ENCODE measurements at places on chromosomes 5 and 9.

GRCh38 chr5:19322716-19323485 lies 665.1 kb downstream of the CDH18 start:
- H3K27me3 ChIP-seq, result no peaks in the 10 kb centered on the region
- no peak overlapping the region for H3K4me3 ChIP-seq
- no peak overlapping the region for H3K27ac ChIP-seq
- no peaks in the 10 kb centered on the region for H3K36me3 ChIP-seq
- DNase-seq, result no peak

DNA sequence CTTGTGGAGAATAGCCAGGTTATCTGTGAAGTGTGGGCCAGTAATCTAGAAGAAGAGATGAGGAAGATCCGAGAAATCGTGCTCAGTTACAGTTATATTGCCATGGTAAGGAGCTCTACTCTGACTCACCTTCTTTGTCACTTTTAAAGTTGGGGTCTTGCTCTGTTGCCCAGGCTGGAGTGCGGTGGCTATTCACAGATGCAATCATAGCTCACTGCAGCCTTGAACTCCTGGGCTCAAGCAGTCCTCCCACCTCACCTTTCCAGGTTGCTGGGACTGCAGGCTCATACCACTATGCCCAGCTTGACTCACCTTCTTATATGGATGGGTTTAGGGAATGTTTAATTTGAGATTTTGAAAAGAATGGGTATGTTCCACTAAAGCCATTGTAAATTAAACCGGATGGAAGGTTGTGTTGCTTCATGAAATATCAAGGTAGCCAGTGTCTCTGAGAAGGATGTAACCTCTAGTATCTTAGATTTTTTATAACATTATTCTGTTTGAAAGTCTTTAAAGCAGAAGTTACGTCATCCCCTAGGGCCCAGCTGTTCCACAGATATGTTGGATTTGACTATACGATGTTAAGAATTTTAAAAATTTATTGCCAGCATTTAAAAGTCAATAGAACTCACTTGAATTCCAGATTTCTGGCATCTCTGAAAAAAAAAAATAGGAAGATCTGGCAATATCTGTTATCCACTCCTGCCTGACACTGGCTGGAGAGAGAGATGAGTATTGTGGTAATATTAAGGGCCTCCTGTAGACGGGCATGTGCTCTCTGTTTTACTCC lies 5.1 kb downstream of the CNOT8 start:
- H3K4me3 ChIP-seq, result no peak overlapping the region
- H3K4me1 ChIP-seq, result peaks cover 25% of the 10 kb centered on the region
- H3K27ac ChIP-seq, result no peak overlapping the region

GRCh38 chr5:2897276-2897961 lies 145.9 kb upstream of the IRX2 start:
- H3K4me1 ChIP-seq, result no peaks in the 10 kb centered on the region
- H3K27ac ChIP-seq, result no peak overlapping the region
- H3K36me3 ChIP-seq, result no peaks in the 10 kb centered on the region
- H3K4me3 ChIP-seq, result no peak overlapping the region

DNA sequence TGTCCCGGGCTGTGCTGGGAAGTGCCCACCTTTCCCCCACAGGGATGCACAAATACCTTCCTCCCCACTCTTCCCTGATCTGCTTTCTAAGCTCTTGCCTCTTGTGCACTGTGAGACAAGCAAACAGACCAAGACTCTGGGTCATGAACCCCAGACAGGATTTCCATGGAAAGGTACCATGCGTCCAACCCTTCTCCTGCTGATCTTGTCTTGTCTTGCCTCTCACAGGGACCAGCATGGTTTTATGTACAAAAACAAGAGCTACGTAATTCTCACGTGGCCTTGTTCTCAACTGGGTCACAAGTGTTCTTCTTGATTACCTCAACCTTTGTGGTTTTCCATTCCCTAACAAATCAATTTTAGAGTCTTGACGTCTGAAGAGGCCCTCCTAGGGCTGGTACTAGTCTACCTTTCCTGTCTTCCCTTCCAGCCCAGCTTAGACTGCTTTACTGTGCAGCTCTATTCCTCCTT lies 176.5 kb upstream of the MAP3K1 start:
- no peaks in the 10 kb centered on the region for H3K36me3 ChIP-seq
- no peak overlapping the region for H3K4me3 ChIP-seq
- H3K27ac ChIP-seq, result no peak overlapping the region
- peaks cover 3% of the 10 kb centered on the region for H3K4me1 ChIP-seq
- H3K27me3 ChIP-seq, result peaks cover 13% of the 10 kb centered on the region

DNA sequence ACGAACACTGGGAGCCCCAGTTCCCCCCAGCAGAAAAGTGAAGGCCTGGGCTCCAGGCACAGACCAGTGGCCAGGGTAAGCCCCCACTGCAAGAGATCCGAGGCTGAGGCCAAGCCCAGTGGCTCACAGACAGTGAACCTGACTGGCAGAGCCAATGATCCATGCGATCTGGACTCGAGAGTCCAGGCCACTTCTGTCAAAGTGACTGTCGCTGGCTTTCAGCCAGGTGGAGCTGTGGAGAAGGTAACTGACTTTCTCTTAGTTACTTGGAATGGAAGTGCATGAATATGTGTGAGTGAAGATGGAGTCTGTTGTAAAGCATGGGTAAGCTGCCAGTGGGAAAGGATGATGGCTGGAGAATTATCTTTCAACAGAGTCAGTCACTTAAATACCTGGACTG lies 99.7 kb downstream of the GOLPH3 start:
- no peak for DNase-seq
- H3K4me3 ChIP-seq, result no peak overlapping the region
- no peak overlapping the region for H3K27ac ChIP-seq
- no peaks in the 10 kb centered on the region for H3K4me1 ChIP-seq
